Progenitor cell of endocrine pancreas (in vitro differentiated cells): ENCODE measurements at places on chromosomes 3 and 15. TPM values are rescaled to one million over a fixed set of nuclear protein-coding genes. Genes with fewer than 3 reads are reported as not detected.

Gene SEMA6D
- 10.6 and 11.7 TPM in 2 replicates for total RNA-seq

Gene GPR27
- total RNA-seq, result 6.1 and 6.7 TPM in 2 replicates

Gene PIF1
- total RNA-seq, result 18.9 and 19.6 TPM in 2 replicates

DNA sequence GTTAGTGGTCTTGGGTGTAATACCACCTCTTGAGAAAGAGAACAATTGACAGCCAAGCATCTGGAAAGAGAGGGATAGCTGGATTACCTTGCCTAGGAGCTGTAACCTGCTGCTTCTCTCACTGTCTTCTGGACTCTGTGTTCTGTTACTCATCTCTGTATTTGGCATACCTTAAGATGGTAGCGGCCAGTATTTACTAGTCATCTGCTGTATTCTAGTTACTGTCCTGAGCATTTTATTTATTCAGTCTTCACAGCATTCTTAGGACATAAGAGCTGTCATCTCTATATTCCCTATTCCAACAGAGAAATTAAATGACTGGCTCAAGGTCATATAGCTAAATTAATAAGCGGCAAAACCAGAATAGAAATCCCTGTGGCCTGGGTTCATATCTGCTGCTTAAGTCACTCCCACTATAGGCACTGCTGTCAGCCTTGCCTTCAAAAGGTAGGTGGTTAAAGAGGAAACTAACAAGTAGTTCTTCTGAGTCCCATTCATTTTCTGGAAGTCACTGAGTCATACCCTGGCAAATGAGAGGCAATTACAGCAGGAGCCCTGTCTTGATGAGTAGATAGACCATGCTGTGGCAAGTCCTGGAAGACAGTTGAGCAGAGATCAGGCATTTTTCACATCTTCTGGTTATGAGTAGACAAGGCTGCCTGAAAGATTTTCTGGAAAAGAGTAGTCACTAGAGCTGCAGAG lies 68.2 kb downstream of the RAB7A start:
- H3K4me1 ChIP-seq, result peaks cover 18% of the 10 kb centered on the region
- no peak overlapping the region for H3K4me3 ChIP-seq
- H3K27ac ChIP-seq, result peak overlapping the region; percentile 7
- no peaks in the 10 kb centered on the region for H3K27me3 ChIP-seq

- no peak overlapping the region for H3K4me3 ChIP-seq
- peak; percentile 52 for DNase-seq
- peaks cover 2% of the 10 kb centered on the region for H3K36me3 ChIP-seq
- peak overlapping the region; percentile 62 for H3K27ac ChIP-seq
These were observed 1.4 kb upstream of the GHSR start for GRCh38 chr3:172449466-172450149.

- H3K4me1 ChIP-seq, result no peaks in the 10 kb centered on the region
- no peak overlapping the region for H3K4me3 ChIP-seq
- H3K27me3 ChIP-seq, result peaks cover 4% of the 10 kb centered on the region
- no peak overlapping the region for H3K27ac ChIP-seq
- no peaks in the 10 kb centered on the region for H3K36me3 ChIP-seq
These were observed 45.8 kb upstream of the SEC13 start for GRCh38 chr3:10366651-10367101.

GRCh38 chr3:138774529-138775253 lies 60.0 kb downstream of the PIK3CB start:
- H3K4me3 ChIP-seq, result no peak overlapping the region
- H3K4me1 ChIP-seq, result no peaks in the 10 kb centered on the region
- H3K36me3 ChIP-seq, result peaks cover 3% of the 10 kb centered on the region
- DNase-seq, result no peak
- no peaks in the 10 kb centered on the region for H3K27me3 ChIP-seq
- H3K27ac ChIP-seq, result peak overlapping the region; percentile 57
